ENCODE measurements at places on chromosomes 6 and 20.

- DNase-seq = no peak
Measured at GRCh38 chr20:61271312-61272231, 19.5 kb downstream of the CDH4 start.

GRCh38 chr20:38460040-38460623 lies 12.5 kb upstream of the RALGAPB start:
- no peak for DNase-seq

- peak; percentile 18 for DNase-seq
Measured at GRCh38 chr6:170378502-170378901, 71.9 kb downstream of the FAM120B start.

DNA sequence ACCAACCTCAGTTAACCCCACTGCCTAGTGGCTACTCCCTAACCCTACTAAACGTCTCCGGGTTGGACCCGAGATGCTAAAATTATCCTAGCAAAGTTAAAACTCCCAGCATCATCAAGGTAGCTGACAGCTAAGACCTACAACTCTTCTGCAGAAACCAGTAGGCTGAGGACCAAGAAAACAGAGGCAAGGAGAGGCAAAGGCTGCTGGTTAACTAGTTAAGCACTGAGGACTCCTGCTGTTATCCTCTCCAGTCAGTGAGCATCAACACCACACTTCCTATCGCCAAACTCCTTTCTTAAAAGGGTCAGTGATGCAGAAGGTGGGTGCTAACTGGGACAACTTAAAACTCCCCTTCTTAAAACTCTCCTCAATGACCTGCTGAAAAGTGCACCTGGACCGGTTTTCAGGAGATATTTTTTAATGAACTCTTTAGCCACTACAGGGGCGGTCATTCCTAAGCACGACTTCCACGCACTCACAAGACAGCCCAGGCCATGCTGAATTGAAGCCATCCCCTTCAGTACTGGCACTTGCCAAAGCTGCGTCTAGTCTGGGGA lies 1.7 kb downstream of the TRERF1 start:
- DNase-seq = no peak

GRCh38 chr6:111129013-111129412 lies 41.7 kb downstream of the SLC16A10 start:
- DNase-seq = no peak

DNA sequence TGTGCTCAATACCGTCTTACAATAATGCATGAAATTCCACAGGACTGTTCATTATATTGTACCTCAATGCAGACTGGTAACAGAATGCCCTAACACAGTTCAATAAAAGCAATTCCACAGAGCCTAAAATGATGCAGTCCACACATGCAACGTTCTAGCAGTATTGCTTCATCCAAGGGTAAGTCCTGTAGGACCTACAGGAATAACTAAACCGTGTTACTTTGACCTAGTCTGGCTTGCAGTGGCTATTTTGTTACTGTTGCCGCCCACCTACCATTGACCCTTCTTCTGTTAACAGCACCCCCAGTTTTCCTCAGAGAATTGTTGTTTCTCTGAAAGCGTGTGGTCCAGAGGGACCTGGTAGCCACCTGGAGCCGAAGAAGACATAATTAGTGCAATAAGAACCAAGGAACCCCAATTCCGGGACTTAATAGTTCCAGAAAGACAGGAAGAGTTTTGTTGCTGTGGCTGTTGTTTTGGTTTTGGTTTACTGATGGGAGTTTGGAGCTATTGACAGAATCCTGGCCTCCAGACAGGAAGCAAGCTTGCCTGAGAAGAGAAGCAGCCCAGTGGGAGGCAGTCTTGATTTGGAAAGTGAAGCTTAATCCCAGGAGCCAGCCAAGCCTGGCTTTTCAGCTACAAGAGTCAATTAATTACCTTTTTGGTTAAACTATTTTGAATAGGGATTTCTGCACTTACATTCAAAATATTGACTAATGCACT lies 91.3 kb downstream of the FRK start:
- DNase-seq = no peak

GRCh38 chr6:4067673-4068072 lies 11.3 kb downstream of the FAM217A start:
- DNase-seq = no peak

- no peak for DNase-seq
Measured at GRCh38 chr6:108251252-108251651, 9.6 kb downstream of the SNX3 start.

- no peak for DNase-seq
Measured at GRCh38 chr20:58709703-58710039, 17.1 kb downstream of the NPEPL1 start.

DNA sequence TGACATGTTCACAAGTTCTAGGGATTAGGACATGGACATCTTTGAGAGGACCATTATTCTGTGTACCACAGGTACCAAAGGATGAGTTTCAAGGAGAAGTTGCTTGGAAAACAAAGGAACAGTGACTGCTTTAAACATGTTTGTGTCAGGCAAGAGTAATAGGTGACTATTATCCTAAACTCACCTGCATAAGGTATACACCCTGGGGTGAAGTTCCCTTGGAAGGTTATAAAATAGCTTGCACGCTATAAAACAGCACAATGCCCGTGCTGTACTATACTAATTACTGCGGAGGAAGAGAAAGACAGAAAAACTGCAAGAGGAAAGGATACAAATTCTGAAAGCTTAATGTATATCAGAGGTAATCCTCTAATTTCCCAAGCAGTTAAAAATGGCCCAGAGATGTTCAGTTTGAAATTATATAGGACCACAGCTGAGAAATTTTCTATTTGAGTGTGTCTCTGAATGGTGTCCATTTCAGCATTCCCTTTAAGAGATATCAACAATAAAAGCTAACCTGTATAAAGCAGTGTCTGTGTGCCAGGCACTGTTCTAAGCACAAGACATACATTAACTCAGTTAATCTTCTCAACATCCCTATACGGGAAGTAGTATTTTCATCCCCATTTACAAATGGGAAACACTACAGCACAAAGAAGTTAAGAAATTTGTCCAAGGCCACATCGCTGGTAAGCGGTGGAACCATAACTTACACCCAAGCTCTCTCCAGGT lies 19.7 kb downstream of the TBC1D32 start:
- no peak for DNase-seq

- DNase-seq = no peak
Measured at GRCh38 chr20:59787538-59787890, 145.9 kb downstream of the SYCP2 start.

- DNase-seq = no peak
Measured at GRCh38 chr6:80991316-80991715, 761.2 kb downstream of the TENT5A start.

DNA sequence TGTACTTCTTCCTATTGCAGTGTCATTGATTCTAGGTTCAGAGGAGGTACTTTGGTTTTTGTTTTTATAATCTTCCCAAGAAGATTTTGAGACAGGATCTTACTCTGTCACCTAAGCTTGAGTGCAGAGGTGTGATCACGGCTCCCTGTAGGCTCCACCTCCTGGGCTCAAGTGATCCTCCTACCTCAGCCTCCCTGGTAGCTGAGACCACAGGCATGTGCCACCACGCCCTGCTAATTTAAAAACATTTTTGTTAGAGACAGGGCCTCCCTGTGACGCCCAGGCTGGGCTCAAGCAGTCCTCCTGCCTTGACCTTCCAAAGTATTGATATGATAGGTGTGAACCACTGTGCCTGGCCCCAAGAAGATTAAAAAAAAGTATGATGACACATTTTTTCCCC lies 3.4 kb upstream of the SLC17A5 start:
- DNase-seq = peak; percentile 35

DNA sequence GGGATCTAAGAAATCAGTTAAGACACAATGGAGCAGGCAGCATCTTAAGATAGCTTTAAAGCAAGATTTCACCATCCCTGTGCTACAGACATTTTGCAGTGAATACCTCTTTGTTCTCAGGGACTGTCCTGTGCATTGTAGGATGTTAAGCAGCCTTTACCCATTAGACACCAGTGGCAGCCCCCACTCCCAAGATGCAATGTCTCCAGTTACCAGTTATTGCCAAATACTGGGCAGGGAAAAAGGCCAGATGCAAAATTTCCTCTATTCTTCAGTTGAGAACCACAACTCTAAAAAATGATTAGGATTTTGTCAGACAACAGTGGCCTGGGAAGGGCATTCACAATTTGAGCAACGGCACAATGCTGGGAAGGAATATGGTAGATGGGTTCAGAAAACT lies 6.1 kb downstream of the FBXO5 start:
- DNase-seq = no peak

- no peak for DNase-seq
Measured at GRCh38 chr6:7513529-7513928, 27.9 kb upstream of the DSP start.

DNA sequence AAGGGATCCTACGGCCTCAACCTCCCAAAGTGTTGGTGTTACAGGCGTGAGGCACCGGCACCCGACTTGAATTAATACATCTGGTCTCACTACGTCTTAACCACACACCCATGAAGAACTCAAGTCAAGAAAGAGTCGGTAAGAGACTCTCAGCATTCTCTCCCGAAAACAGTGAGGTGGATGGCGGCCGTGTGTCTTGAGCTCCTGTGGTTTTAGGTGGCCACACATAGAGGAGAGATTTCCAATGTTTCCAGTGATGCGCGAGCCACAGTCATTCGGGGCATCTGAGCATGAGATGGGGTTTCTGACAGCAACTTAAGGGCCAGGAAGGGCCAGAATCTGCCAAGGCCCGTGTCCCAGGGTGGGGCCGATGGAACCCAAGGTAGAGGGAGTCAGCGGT lies 766.4 kb upstream of the DEFB115 start:
- no peak for DNase-seq

- DNase-seq = no peak
Measured at GRCh38 chr20:22495172-22495571, 89.2 kb downstream of the FOXA2 start.

DNA sequence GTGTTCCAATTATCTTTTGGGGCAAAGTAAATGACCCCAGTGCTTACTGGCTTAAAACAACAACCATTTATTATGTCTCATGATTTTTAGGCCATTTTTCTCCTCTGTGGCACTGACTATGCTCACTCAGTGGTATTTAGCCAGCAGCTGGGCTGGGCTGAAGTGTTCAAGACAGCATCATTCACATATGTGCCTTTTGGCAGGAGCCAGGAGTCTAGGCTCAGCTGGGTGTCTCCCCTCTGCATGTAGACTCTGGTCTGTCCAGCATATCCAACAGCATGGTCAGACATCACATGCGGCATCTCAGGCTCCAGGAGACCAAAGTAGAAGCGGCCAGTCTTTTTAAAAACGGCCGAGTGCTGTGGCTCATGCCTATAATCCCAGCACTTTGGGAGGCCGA lies 120.3 kb upstream of the TOP1 start:
- DNase-seq = no peak

DNA sequence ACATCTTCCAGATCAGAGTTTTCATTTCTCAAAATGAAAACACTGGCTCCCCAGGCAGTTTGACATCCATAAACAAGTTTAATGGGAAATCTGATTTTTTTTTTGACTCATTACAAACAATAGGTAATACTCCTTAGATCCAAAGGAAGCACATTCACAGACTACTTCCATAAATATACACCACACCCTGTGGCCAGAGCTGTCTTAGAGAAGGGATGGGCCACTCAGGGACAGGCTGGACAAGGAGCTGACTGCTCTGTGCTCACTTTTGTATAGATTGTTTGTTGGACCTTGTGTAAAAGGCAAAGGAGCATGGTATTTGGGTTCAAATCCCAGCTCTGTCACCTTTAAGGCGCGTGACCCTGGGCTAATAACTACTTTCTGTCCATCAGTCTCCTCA lies 12.8 kb upstream of the DDO start:
- DNase-seq = no peak

GRCh38 chr20:37600486-37600885 lies 72.8 kb upstream of the BLCAP start:
- DNase-seq = no peak

GRCh38 chr6:13035606-13036005 lies 292.7 kb downstream of the TBC1D7 start:
- DNase-seq = no peak

GRCh38 chr6:84651583-84651982 lies 112.8 kb downstream of the TBX18 start:
- no peak for DNase-seq

DNA sequence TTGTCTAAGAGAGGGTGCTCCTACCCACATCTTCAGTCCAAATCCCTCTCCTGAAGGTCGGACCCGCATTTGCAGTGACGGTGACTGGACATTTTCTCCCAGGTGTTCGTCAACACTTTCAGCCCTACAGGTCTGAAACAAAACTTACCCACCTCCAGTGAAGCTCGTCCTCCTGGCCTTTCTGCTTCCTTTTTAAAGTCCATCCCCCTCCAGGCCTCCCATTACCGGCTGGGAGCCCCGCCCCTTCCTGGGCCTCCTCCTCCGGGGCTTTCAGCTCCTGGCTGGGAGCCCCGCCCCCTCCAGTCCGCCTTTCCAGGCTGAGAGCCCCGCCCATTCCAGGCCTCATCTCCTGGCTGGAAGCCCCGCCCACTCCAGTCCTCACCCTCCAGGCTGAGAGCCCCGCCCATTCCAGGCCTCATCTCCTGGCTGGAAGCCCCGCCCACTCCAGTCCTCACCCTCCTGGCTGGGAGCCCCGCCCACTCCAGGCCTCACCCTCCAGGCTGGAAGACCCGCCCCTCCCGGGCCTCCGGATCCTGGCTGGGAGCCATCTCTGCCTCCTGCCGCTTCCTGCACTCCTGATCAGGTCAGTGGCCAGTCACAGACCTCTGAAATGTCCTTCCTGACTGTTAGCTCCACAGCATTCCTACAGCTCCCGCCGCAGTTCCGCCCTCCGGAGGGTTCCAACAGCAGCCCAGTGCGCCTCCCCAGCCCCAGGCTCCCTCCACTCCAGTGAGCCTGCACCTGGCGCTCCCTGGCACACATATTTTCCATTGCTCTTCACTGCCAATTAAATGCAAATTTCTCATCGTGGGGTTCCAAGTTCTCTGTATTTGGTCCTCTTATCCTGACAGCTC lies 98.5 kb downstream of the LY86 start:
- DNase-seq = no peak

DNA sequence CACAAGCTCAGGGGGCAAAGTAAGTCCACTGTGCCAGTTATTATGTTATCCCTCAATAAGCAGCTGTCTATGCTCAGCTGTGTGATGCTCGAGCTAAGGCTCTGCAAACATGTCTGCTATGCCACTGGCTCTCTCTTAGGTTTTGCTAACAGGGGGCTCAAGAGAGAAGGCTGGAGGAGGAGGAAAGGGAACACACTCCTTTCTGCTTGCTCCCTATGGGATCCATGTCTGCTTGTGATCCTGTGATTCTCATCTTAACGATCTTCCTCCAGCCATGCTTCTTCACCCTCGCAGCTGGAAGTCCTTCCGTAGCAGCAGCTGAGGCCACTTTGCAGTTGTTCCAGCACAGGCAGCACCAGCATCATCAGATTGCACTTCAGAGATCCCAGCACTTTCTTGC lies 37.0 kb upstream of the IGF2R start:
- no peak for DNase-seq

DNA sequence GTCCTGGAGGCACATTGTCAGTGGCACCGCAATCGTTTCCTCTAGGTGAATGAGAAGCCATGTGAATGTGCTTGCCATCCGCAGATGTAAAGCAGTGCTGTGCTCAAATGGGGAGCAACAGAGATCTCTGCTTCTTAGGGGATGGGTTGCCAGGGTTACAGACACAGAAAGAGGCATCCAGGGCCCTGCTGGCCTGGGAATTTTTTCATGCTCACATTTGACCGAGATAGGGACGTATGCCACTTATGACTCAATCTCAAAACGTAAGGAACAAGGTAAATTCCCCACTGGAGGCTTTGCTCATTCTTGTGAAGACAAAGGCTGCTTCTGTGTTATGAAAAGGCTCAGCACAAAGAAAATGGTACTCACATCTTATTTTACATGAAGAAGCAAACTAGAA lies 11.0 kb downstream of the C6orf118 start:
- no peak for DNase-seq
